ENCODE measurements at places on chromosomes 16 and 17.

DNA sequence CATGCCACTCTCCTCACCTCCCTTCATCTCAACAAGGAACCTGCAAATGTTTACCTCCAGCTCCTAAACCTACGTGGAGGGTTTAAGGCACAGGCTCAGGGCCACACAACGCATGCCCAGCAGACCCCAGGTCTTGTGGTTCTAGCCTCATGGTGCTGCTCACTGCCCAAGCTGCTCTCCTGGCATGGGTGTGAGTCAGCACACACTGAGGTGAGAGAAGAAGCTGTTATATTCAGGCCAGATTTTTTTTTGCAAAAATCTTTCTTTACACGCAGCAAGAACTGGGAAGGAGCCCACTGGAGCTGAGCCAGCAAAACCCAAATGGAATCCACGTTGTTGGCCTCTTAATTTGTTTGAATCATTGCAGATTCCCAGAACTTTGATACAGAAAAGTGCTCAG is 5.5 kb upstream of the C16orf96 start:
- DNase-seq: no peak

GRCh38 chr17:76873856-76874255 is 5.7 kb downstream of the MGAT5B start:
- no peak for DNase-seq

- DNase-seq: no peak
These were observed 90.1 kb downstream of the EFCAB13 start for GRCh38 chr17:47413872-47414271.

- DNase-seq: no peak
These were observed 4.4 kb downstream of the GAA start for GRCh38 chr17:80105762-80106161.

- no peak for DNase-seq
These were observed 1.9 kb upstream of the ZNF19 start for GRCh38 chr16:71491054-71491453.

DNA sequence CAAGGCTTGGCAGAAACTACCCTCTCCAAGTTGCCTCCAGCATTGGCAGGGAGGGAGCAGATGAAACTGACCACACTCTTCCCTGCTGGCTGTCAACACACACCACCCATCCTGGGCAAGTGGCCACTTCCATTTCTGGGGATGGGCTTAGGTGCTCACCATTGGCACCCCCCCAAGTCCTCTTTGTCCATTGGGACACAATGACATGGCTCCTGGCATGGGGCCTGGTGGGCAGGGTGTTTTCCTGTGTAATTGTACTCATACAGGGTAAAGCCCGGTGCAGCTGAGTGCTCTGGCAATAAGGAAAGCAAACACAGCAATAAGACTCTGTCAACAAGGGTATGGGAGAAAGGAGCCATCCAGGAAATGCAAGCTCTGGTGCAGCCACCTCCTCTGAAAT is 22.6 kb downstream of the SCNN1B start:
- no peak for DNase-seq

- no peak for DNase-seq
These were observed 11.7 kb downstream of the TUBB3 start for GRCh38 chr16:89934611-89935553.

DNA sequence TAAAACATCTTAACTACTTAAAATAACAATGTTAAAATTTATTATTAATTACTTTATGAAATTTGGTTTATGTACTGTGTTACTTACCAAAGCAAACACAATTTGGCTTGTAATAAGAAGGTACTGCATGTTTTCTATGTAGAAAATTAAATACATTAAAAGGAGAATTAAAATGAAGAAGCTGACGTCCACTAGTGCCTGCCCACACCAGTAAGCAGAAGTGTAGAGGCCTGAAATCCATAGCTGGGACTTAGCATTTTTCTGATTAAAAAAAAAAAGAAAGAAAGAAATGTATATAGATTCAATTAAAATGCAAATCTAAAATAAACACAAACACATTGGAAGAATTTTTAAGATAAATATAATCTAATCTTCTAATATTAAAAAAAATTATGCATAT is 35.8 kb upstream of the ABCA9 start:
- DNase-seq: no peak

DNA sequence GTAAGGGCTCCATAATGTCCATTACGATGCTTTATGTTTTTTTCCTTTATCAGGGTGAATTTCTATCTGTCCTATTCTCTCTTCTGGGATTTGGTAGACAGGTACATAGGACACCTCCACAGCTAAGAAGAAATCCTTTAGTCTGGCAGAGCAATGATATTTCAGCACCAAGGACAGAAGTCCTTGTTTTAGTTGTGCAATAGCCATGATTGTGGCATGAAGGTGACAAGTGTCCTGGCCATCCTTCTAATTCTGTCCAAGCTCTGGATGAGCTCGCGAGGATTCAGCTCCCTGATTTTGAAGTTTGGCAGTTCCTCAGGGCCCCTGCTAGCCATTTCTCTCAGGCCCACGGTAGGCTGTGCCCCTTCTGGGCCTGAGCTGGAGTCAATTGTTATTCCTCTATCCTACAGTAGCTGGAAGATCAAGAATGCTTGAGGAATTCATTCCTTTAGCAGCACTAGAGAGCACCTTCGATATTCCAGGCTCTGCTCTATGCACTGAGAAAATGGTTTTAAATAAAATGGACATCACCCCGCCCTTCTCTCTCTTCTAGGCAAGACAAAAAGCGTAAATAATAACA is 320.8 kb downstream of the XYLT1 start:
- peak; percentile 11 for DNase-seq

GRCh38 chr17:30361766-30362279 is 16.9 kb upstream of the CPD start:
- no peak for DNase-seq

DNA sequence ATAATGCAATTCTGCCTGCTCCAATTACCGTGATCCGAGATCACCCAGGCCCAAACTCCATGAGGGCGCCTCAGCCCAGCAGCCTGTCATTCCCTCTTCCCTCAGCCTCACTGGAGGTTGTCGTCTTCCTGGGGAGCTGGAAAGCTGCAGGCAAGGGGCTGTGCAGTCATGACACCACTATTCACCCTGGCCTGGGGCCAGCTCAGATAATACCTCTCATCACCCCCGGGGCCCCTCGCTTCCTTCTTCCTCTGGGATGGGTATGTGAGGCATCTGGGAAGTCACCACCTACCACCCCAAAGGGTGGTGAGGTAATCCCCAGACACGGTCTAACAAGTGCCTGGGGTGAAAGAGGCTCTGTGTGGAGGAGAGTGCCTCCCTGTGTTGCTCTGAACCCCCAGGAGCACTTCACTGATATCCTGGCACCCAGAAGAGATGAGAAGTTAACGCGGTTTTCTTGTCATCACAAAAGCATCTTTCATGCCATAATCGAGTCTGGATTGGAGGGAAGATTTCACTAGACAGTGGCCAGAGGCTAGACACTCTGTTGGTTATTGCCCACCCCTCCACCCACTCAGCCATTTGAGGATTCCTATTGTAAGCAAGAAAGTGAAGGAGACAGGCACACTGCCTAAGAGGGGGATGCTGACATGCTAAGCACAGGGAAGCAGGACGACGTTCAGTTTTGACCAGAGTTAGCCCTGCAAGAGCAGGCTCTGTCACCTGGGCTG is 18.4 kb downstream of the CFAP20 start:
- no peak for DNase-seq

- no peak for DNase-seq
These were observed 124.8 kb downstream of the RGS9 start for GRCh38 chr17:65261682-65262636.

GRCh38 chr16:76193906-76194615 is 83.1 kb upstream of the CNTNAP4 start:
- DNase-seq: no peak

GRCh38 chr16:86517033-86517432 is 6.7 kb downstream of the FOXF1 start:
- no peak for DNase-seq

GRCh38 chr17:29242051-29242450 is 4.6 kb upstream of the CRYBA1 start:
- no peak for DNase-seq

- peak; percentile 62 for DNase-seq
These were observed 14.7 kb downstream of the LRRC75A start for GRCh38 chr17:16477255-16477654.

- no peak for DNase-seq
These were observed 7.2 kb upstream of the G6PC1 start for GRCh38 chr17:42893359-42893758.

- peak; percentile 40 for DNase-seq
These were observed 415.0 kb upstream of the MAF start for GRCh38 chr16:80015566-80015965.

- DNase-seq: no peak
These were observed 11.9 kb downstream of the ABCA8 start for GRCh38 chr17:68943123-68943811.

GRCh38 chr16:89537549-89537925 is 22.9 kb upstream of the RPL13 start:
- no peak for DNase-seq

DNA sequence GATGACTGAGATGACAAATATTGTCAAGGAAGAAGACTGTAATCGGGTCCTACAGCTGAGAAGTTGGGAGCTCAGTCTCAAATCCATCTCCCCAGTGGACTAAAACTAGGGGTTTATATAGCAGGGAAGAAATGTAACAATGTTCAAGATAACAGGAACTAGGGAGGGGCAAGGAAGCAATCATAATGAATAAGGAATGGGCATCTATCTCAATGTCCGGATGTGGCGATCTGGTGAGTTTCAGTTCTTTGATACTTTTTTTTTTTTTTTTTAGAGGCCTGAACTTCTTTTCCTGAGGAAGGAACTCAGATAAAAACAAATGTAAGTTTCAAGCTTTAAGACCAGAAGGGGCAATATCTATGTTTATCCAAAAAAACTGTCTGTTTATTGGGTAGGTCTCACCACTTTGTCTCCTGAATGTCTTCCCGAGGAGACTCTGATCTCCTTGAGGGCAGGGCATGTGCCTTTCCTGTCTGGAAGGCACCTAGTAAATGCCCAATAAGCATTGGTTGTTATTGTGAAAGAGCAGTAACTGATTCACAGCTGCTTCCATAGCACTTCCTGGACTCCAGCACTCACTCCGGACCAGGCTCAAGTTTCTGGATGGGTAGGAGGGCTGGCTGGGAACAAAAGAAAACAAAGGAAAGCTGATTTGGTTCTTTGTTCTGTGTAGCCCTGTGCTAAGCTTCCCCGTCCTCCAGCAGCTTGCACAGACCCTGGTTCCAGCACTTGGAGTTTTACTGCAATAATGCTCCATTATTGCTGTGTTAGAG is 51.9 kb downstream of the MEOX1 start:
- DNase-seq: no peak

- DNase-seq: peak; percentile 88
These were observed 11.4 kb downstream of the ZNF629 start for GRCh38 chr16:30775392-30776188.

DNA sequence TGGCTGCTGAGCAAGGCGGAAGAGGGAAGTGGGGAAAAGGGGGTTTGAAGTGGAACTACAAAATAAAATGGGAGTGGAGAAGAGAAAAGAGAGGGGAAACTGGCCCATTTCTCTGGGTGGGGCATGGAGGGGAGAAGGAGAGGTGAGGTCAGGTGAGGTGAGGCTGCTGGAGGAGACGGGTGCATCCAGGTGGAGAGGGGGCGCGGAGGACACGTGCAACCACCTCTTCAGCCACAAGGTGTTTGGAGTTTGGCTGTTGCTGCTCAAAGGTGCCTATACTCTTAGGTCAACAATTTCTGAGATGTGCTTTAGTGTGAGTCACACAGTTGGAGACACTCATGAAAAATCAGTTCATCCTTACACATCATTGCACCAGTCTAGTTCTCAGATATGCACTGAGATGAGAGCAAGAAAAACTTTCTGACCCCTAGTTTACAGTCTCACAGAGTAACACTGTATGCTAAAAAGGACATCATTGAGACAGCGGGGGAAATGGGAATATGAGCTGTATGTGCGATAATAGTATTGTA is 4.8 kb downstream of the SLC6A4 start:
- peak; percentile 32 for DNase-seq

- no peak for DNase-seq
These were observed 445 bp upstream of the DBNDD1 start for GRCh38 chr16:90019543-90020259.

DNA sequence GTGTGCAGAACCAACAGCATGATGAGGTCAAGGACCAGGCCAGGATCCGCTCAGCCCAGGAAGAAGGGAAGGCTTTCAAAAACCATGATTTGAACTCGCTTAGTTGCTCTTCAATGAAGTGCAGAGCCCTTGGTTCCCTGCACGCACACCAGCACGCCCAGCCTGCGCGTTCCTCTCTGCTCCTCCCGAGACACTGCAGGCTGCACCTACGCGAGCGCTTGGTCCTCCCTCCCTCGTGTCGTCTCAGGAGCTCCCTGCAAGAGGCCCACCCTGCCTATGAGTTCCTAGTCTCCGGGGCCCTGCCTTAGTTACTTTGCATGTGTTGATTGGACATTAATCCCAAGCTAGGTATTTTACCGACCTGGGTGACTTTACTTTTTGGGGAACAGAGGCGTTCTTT is 132.9 kb upstream of the TNRC6C start:
- no peak for DNase-seq

Data from SW480 (cell line).